ENCODE measurements at places on chromosomes 2 and 18.

- no peak for DNase-seq
These were observed 266.9 kb downstream of the DSC3 start for GRCh38 chr18:30775629-30776028.

GRCh38 chr2:12131975-12132374, 385.5 kb downstream of the LPIN1 start:
- DNase-seq, result no peak

DNA sequence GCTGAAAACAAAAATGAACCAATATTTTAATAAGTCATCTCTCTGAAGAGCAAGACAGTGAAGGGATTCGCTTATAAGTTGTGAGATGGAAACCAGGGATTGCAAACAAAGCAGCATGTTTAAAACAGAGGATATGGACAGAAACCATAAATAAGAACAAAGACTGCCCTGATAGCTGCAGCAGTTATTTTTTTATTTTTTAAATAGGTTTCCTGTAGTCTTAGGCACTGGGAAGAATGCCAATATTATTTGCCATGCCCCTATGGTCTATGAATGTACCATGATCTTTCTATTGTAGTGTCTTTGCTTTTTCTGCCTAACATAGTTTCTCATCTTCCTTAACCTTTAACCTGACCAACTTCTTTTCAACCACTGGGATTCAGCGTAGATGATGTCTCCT, 1334.0 kb upstream of the NRXN1 start:
- DNase-seq, result no peak

DNA sequence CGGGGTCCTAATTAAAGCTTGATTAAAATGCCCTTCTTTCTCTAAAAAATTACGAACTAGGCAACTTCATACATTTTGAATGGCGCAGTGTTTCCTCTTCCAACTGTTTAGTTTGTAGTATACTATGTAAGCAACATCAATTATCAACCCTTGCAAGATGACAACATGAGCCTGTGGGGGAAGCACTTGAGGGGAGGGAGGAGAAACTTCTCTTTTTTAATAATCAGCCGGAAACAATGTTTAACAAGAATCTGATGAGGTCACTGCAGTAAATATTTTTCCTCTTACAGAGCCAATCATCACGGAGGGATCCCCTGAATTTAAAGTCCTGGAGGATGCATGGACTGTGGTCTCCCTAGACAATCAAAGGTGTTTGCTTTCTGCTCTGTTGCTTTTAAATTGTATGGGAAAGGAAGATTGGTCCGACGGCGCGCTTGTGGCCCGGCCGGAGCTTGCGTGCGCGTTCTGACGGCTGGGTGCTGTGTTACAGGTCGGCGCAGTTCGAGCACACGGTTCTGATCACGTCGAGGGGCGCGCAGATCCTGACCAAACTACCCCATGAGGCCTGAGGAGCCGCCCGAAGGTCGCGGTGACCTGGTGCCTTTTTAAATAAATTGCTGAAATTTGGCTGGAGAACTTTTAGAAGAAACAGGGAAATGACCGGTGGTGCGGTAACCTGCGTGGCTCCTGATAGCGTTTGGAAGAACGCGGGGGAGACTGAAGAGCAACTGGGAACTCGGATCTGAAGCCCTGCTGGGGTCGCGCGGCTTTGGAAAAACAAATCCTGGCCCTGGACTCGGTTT, 5.3 kb upstream of the DLX1 start:
- no peak for DNase-seq

GRCh38 chr2:27021253-27022049, 11.3 kb upstream of the TMEM214 start:
- no peak for DNase-seq

DNA sequence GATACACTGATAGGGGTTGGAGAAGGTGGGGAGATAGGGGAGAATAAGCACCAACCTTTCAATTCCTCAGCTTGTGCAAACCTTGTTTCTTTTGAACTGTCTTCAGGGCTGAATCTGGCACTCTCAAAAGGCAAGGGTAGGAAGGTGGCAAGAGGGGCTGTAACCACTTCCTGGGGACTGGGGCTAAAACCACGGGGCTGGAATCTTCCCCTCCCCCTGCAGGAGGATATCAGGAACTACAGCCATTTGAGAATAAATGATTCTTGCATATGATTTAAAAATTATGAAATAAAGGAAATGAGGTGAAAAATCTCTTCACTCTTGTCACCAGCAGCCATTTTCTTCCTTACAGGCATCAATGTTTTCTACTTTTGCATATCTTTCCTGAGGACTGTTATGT, 50.8 kb downstream of the ATOH8 start:
- peak; percentile 12 for DNase-seq

DNA sequence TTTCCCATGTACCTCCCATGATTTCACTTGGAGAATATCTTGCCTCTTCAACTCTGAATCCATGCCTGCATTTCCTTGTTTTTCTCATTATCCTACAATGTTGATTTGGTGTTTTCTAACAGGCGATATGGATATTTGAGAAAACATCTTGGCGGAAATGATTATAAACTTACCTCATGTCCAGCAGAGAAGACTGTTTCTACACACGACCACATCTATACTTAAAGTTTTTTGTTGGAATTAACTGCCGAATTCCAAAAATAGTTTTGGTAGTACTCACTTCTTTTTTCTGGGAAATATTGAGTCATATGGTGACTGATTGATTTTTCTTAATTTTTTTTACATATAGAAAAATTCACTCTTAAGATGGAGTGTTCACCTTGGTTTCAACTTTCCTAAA, 41.4 kb upstream of the TMEFF2 start:
- DNase-seq, result no peak

DNA sequence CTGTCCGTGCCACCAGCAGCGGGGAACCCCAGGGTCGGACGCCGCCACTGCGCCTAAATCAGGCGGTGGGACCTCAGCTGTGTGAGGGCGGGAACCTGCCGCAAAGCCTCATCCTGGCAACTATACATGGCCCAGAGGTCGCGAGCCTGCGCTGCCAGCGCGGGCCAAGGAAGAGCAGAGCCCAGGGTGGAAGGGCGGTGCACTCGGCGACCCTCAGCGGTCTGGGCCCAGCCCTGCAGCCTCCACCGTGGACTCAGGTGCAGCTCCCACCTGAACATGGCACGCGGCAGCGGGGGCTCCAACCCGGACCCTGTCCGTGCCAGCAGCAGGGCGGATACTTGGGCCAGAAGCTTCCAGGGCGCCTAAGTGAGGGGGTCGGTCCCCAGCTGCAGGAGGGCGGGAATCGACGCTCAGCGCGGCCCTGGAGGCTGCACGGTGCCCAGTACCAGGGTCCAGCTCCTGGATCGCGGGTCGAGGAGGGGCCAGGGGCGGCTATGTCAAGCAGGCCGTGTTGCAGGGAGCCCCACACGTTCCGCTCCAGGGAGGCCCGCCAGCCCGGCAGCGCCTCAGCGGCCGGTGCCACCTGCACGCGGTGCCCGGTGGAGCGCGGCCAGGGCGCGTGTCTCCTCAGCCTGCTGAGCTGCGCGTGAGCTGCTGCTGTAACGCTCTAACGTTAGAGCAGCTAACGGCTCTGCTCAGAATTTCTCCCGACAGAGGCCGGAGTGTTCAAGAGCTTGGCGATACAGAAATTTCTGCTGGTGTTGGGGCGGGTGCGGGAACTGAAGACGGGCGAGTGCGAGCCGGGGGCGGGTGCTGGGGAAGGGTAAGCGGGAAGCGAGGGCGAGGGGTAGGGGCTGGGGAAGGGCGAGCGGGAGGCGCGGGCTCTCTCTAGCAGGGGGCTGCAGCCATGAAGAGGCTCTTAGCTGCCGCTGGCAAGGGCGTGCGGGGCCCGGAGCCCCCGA, at the start of gene ANKRD30B:
Gene ANKRD30B (plus strand): TSS at position 660 of the 962 bp plus-strand sequence. CDS start 248 bp downstream, at position 908.
- DNase-seq, result no peak

GRCh38 chr2:225630824-225631533, 231.5 kb downstream of the NYAP2 start:
- DNase-seq, result no peak
